ENCODE measurements at places on chromosomes 1 and 21.

- DNase-seq: peak; percentile 67
Observed at GRCh38 chr1:155938220-155938627, 3.2 kb upstream of the RXFP4 start.

- no peak for DNase-seq
Observed at GRCh38 chr1:36664571-36665287, 182.0 kb upstream of the CSF3R start.

DNA sequence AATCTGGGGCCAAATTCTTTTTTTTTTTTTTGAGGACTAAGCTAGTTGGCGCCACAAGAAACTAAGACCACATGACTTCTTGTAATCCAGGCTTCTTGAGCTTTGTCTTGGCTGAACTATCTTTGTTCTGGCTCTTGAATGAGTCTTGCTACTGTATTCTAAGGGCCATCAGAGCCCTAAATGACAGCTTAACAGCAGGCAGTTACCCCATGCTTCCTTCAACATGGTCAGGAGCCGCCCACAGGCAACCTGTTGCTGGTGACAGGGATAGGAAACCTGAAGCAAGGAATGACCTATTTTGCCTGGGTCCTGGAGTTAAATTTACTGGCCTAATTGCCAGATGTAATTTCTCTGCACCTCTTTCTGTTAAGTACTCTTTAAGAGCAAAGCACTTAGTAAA is 188.2 kb upstream of the PLXNA2 start:
- no peak for DNase-seq

DNA sequence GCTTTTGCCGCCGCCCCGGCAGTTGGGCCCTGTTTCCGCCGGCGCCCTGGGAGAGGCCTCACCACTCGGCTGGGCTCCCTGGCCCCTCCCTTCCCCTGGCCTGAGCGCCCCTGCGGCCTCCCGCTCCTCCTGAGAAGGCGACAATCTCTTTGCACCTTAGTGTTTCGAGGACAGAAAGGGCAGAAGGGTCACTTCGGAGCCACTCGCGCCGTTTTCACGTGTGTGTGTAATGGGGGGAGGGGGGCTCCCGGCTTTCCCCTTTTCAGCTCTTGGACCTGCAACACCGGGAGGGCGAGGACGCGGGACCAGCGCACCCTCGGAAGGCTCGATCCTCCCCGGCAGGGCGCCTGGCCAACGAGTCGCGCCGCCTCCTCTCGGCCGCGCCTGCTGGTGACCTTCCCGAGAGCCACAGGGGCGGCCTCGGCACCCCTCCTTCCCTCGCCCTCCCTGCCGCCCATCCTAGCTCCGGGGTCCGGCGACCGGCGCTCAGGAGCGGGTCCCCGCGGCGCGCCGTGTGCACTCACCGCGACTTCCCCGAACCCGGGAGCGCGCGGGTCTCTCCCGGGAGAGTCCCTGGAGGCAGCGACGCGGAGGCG is 432 bp upstream of the SIM2 start:
- no peak for DNase-seq

GRCh38 chr1:98164509-98164908 is 243.7 kb upstream of the DPYD start:
- DNase-seq: no peak

- no peak for DNase-seq
Observed at GRCh38 chr1:109615879-109616278, 3.5 kb downstream of the GNAT2 start.

- peak; percentile 47 for DNase-seq
Observed at GRCh38 chr1:111733183-111733991, 5.8 kb downstream of the INKA2 start.

DNA sequence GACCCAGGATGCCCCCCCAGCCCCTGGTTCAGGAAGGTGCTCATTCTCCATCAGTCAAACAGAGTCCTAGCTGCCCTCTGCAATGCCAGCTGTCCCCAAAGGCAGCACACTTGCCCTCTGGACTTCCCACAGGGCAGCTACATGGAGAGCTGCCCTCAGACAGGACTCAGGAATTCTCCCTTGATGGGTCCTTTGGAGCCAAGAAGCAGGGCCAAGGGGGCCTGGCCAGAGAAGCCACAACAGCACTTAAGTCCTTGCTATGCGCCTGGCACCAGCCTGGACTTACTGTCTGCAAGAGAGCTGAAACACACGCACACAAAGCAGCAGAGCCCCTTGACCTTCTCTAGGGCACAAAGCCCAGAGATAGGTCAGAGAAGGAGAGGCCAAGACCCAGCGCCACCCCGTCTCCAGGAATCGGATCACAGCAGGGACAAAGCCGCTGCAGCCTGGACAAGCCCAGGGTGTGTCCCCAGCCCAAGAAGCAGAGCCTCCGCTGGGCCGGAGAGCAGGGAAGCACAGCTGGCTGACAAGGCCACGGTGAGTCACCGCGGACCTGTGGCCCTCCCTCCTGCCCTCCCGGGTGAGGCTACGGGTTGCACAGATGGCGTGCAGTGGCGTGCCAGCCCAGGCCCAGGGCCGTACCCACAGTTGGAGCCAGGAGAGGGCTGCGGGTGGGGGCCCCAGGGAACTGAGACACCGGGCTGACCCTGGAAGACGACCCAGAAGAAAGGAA is 1.7 kb downstream of the WNT9A start:
- DNase-seq: peak; percentile 85

DNA sequence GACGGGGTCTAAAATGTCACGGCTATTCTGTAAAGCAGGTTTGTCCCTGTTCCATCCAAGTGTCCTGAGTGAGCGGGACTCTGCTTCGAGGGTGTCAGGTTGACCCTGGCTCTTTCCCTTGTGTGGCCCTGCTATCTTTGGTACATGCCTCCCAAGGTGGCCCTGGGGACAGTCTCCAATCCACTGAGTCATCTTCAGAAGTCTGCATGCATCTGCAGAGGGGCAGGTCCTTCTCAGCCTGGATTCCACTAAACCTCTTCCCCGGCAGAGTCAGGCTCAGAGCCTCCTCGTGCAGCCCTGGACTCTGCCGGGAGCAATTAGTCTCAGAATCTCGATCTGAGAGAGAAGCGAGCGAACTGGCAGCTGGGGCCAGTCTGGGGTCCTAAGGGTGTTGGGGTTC is 50.1 kb upstream of the KCNJ15 start:
- DNase-seq: no peak

GRCh38 chr1:33273406-33273805 is 17.1 kb downstream of the ZNF362 start:
- no peak for DNase-seq

- no peak for DNase-seq
Observed at GRCh38 chr1:229786974-229787610, 161.0 kb downstream of the URB2 start.

DNA sequence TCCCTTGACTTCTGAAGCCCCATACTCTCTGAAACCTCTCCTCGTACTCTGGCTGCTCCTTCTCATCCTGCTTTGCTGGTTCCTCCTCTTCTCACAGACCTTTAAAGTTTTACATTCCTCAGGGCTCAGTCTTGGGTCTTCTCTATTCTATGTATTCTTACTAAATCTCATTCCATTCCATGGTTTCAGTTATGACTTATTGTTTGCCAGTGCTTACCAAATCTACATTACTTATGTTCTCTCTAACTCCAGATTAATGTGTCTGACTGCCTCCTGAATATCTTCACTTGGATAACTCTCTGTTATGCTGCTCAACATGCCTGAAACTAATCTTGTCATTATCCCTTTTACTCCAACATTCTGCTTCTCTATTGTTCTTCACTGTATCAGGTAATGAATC is 5.4 kb upstream of the SLC35D1 start:
- no peak for DNase-seq

DNA sequence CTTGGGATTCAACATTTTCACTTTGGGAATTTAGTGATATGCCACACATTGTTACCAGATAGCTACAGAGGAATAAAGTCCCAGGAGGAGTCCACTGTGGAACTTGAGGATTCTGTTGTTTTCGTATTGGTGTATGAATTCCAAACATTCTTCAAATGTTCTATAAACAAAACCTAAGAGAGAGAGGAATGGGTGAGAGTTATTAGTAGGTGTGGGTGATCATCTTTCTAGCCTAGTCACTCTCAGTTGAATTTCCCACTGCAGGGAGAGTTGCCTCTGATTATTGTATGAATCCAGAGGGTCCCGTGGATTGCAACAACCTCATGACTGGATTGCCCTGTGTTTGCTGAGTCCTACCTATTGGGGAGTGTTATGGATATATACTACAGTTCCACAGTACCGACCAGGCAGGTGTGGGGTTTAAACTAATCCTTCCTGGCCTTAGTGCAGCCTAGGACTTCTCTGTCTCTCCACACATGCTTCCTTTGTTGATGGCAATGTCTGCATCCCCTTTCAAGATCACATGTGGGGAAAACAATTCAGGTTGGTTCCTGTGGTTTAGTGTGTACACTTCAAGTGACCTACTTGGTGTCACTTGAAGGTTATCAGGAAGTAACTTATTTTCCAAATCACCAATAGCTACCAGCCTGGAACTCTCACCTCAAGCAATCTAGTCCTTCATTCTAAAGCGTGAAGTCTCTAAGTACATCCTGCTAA is 91.8 kb downstream of the ADCY10 start:
- no peak for DNase-seq

- DNase-seq: peak; percentile 42
Observed at GRCh38 chr1:19664453-19665185, at the start of gene HTR6. HTR6 (plus strand) TSS chr1:19664875; CDS start chr1:19665754, 879 bp downstream.

DNA sequence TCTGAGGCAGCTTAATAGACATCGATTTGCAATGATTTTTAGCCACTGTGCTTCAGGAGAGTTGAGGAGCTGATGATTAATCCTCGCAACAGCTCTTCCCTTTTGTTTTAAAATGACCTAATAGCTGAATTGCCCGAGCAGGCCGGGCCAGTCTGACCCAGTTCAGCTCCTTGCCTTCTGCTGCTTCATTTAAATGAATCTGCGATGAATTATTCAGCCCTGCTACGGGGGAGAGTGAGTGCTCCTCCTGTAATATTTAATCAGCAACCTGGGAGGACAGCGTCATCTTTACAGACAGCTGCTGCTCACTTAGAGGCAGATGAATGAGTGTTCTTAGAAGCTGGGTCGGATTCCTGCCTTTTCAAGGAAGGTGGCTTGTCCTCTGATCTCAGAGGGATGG is 325.1 kb downstream of the CAMTA1 start:
- no peak for DNase-seq

DNA sequence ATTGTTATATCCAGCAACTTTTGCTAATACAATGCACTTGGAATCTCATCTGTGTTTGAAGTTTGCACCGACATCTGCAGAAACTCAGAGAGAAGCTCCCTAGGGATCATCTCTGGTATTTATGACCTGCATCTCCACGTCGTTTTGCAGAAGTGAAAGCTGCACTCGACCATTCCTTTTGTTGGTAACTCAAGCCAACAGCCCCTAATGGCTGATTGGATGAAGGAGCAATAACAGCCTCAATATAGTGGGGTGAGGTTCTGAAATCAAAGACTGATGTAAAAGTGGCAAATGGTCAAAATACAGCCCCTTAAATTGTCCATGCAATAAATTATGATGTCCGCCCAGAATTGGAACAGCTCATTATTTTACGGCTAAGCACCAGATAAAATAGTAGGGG is 344.2 kb upstream of the KAZN start:
- DNase-seq: no peak

DNA sequence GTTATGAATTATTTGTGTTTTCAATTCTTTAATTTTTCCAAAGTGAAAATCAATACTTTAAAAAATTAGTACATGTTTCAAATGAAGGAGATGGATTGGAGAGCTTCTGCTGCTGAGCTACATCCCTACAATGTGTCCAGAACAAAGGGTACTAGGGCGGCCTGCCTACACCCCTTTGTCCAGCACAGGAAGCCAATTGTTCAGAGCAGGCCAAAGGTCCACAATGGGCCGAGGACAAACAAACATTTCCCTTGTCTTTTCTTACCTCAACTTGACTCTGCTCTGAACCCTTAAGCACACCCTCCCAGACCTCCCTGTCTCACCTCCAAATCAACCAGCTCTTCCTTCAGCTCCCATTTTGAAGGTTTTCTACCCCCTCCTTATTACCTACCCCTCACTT is 39.4 kb upstream of the CAMK1G start:
- no peak for DNase-seq

- no peak for DNase-seq
Observed at GRCh38 chr1:54453022-54453421, 46.8 kb upstream of the SSBP3 start.

All from hepatocyte (in vitro differentiated cells).